ENCODE measurements at places on chromosomes 5 and 9.

DNA sequence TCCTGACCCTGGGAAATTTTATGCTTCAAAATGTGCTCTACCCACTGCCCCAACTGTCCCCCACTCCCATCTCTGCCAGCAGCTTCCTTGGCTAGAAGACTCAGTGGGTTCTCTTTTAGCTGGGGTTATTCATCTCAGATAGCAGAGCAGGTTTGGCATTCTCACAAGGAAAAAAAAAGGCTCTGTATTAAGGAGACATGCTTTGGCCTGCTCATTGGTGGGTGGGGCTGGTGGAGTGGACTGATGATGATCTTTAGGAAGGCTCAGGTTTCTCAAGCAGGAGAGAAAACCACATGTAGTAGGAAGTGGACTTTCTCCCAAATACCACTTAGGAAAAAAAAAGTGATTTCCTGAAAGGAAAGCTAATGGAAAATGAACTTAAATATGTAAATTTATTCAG is 279.2 kb upstream of the ZNF462 start:
- DNase-seq, result no peak

DNA sequence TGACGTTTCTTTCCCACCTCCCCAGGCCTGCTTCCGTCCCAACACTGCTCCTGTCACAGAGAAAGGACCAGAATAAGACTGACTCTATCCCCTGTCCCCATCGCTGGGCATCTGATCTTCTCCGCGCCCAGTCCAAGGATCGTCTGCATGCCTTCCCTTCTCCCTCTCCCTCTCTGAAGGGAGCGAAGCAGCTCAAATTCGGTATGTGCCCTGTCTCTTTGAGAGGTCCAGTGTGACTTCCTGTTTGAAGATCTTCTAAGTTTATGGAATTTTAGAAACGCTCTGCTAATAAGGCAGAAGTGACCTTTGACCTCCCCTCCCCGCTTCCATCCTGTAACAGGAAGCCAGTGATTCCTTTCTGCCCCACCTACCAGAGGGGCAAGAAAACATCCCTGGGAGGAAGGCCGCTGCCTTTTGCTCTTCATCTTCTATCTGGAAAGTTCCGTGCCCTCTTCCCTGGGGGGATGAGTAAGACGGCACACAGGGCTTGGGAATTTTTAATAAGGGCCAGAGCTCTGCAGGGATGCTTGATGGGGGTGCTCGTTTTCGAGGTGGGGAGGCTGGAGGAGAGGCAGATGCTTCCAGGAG is 40.7 kb upstream of the RNU6ATAC start:
- no peak for DNase-seq

DNA sequence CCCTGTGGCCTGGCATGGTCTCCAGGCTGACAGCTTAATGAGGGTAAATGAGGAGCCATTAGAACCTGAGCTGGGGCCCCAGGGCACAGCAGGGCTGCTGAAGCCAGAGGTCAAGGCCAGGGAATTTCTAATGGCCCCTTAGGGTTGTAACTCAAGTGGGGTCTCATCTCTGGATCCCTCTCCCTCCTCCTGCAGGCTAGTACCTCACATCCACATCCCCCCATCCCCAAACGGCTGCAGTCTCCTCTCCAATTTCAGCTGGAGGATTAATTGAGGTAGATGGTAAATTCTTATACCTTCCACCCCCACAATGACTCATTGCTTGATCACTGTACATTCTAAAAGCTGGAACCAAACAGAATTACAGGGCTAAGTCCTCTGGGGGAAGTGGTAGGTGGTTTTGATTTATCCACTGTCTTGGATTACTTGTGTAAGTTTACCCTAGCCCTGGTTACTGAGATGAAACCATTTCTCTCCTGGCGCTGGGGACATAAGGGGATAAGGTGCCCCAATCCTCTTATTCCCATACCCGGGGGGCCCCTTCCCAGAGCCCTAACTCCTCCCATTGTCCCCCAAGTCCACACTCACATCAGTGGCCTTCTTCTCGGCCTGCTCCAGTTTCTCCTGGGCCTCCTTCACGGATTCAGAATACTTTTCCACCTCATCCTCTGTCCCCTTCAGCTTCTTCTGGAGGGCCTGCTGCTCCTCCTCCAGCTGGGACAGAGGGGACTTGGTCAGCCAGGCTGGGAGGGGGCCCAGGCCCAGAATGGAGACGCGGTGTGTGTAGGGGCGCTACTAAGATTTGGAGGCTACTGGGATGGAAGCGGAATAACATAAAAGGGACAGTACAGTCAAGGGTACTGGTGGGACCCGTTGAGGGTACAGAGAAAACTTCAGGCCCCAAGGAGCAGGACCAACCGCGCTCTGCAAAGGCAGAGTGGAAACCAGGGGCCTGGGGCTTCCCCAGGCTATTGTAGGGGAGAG is 875 bp downstream of the TPM2 start:
- no peak for DNase-seq

GRCh38 chr5:52041842-52042241 is 658.6 kb downstream of the ISL1 start:
- DNase-seq, result no peak

- DNase-seq, result no peak
Measured at GRCh38 chr5:36108758-36109460, 42.2 kb upstream of the UGT3A2 start.

DNA sequence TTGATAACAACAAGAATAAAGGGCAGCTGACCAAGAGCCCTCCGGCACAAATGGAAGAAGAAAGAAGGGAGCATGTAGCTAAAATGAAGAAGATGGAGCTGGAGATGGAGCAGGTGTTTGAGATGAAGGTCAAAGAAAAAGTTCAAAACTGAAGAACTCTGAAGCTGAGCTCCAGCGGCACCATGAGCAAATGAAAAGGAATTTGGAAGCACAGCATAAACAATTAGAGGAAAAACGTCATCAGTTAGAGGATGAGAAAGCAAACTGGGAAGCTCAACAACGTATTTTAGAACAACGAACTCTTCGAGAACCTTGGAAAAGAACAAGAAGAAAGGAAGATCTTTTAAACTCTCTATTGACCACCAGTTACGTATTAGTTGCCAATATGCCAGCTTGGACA is 100.9 kb downstream of the GABBR2 start:
- no peak for DNase-seq

DNA sequence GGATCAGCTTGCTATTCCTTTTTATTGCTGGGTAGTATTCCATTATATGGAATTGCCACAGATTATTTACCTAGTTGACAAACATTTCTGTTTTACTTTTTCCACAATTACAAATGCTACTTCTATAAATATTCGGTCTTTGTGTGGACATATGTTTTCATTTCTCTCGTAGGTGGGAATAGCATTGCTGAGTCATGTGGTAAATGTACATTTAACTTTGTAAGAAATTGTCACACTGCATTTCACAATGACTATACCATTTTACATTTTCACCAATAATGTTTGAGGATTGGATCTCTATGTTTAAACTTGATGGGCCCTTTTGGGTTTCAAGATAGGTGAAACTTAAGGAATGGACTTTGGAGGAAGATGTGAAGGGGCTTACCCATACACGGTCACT is 19.7 kb downstream of the RAI14 start:
- DNase-seq, result no peak

GRCh38 chr9:38009035-38009501 is 60.0 kb downstream of the SHB start:
- no peak for DNase-seq

GRCh38 chr5:76175051-76175666 is 92.0 kb downstream of the SV2C start:
- DNase-seq, result peak; percentile 8

Data from stimulated activated CD8-positive, alpha-beta memory T cell treated with anti-CD3 and anti-CD28 coated beads, Interleukin-12 subunit alpha, Interleukin-12 subunit beta, amount 100 ng/mL, for 4 hours (primary cell).